ENCODE measurements at places on chromosomes 6 and 20.

- peak; percentile 5 for DNase-seq
Observed at GRCh38 chr20:56249244-56249955, 868 bp downstream of the MC3R start.

DNA sequence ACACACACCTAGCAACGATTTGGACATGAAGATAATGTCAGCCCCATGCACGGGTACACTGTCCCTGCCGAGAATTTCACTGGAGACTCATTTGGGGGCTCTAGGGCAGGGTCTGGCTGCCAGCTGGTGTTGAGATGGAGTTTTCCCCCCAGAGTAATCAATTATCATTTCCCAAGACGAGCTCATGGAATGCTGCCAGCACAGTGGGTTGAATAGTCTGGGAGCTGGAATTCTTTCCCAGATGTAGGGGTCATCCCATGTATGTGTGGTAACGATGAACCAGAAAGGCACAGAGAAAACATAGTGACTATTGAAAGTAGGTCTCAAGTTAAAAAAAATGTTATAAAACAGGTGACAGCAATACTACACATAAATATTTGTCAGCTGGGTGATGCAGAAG, 579.9 kb downstream of the MAFB start:
- no peak for DNase-seq

DNA sequence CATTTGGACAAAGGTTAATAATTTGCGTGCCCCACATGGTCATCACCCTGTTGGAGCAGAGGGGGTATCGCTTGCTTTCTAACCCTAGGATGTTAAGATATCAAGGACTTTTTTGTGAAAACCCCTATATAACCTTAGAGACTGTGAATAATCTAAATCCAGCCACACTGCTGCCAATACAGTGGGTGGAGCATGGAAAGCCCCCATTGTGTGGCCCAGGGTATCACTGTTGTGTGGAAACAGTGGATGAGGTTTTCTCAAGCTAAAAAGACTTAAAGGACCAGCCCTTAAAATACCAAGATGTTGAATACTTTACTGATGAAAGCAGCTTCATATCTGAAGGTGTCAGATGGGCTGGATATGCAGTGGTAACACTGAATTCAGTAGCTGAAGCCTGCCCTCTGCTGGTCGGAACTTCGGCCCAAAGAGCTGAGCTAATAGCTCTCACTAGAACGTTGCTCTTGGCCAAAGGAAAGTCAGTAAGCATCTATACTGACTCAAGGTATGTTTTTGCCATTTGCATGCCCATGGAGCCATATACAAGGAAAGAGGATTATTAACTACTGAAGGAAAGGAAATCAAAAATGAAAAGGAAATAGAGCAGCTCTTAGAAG, 695.2 kb downstream of the PHF3 start:
- DNase-seq: peak; percentile 30

GRCh38 chr6:8218861-8219260, 116.5 kb upstream of the EEF1E1 start:
- no peak for DNase-seq

- peak; percentile 42 for DNase-seq
Observed at GRCh38 chr6:52663120-52663935, 7.6 kb upstream of the TMEM14A start.

DNA sequence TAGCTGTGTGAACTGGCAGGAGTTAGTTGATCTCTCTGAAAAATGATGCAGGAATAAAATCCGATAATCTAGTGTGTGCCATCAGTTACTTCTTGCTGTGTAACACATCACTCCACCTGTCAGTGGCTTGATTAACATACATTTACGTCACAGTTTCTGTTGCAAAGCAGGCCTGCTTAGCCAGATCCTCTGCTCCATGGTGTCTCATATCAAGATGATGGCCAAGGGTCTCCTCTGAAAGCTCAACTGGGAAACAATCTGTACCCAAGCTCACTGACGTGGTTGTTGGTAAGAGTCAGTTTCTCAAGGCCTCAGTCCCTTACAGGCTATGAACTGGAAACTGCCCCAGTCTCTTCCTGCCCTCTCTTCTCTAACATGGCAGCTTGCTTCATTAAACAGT, 51.8 kb downstream of the FOXA2 start:
- DNase-seq: no peak

- no peak for DNase-seq
Observed at GRCh38 chr6:44029444-44030185, 97.6 kb downstream of the MRPL14 start.

Measured in stimulated activated CD4-positive, alpha-beta T cell treated with anti-CD3 and anti-CD28 coated beads, Interleukin-12 subunit alpha, Interleukin-12 subunit beta, amount 100 ng/mL, for 48 hours (primary cell).